DND-41 (cell line): ENCODE measurements at places on chromosomes 12 and 14.

DNA sequence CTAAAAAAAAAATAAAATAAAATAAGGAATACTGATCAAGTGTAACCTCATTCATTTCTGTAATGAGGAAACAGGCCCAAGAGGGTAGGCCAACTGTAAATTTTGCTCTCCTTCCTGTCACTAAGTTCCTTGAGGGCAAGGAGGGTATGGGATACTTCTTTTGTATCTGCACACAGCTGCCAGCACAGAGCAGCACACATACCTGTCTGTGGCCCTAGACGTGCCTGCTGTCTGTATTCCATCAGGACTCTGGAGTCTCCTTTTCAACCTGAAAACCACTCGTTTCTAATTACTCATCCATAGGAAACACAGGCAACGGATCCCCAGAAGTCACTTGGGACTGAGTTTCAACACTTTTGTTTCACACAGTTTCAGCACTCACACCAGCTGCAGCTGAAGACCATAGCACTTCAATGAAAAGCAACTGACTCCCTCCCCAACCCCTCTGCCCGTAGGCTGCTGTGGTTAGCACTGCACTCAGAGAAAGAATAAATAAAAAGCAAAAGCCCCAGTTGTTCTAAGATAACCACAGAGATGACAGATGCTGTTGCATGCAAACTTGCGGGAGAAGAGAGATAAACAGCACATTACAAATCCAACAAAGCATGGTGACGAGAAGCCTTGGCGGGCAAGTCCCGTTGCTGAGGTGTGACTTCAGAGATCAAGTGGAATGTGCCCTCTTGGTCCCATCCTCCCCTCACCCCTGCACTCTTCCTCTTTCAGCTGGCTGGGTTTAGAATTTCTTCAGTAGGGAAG is 24.9 kb downstream of the CRACR2A start:
- peak; percentile 87 for DNase-seq

DNA sequence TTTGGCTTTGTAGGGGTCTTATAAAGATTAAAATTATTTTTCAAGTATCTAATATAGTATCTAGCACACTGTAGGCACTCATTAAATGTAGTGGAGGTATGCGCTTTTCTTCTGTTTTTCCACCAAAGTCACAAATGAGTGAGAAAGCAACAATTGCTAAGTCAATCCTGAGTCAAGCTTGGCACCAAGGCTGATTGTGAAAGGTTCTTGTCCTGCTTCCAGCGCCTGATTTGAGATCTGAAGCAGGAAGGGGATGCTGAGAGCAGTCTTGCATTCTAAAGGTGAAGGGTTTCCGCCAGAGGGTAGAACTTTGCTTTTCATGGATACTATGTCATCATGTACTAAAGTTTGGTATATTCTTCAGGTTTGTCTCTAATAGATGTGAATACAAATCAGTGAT is 64.9 kb upstream of the DAAM1 start:
- no peak for DNase-seq

GRCh38 chr14:94617988-94618822 is 6.0 kb downstream of the SERPINA3 start:
- no peak for DNase-seq

DNA sequence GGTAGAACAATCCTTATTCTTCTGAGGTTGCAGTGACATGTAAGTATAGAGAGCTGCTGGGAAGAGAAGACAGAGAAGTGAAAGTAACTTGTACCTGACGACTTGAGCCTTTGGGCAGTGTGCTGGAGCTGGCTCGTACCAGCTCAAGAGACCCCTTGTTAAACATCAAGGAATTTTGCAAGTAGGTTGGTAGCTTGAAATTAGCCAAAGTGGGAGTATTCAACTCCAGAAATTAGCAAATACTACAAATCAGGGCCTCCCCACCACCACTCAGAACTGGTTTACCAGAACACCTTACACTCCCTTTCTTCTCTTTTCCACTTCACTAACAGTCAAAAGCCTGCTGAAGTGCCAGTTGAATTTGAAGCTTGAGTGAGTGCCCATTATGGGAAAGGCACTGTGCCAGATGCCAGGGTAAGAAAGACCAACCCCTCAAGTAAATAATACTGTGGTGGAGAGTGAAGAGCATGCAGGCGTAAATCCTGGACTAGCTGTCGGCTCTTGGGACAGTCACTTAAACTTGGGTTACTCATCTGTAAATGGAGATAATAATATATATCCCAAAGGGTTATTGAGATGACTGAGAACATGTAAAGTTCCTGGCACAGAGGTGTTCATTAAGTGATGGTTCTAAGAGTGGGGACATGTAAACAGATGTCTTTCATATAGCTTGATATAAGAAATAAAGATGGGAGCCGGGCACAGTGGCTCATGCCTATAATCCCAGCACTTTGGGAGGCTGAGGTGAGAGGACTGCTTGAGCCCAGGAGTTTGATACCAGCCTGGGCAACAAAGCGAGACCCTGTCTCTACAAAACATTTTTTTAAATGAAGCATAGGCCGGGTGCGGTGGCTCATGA is 27.0 kb upstream of the EID3 start:
- DNase-seq = no peak

GRCh38 chr12:131034631-131035244 is 81.0 kb downstream of the ADGRD1 start:
- no peak for DNase-seq

DNA sequence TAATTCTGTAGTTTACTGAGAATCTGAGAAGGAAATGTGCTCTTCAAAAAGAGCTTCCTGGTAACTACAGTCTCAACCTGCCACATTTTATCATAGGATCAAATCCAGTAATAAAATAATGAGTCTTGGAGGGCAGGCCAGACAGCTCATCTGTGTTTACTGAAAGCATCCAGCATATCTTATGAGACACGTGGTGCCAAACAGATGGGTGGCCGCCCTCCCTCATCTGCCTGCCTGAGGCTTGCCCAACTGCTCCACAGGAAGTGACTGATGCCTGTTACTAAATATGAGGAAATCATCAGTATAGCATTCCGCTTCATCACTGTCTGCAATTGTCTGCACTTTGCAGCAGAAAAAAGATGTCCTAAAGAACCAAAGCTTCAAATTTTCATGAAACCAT is 13.5 kb downstream of the DHRS7 start:
- DNase-seq = peak; percentile 86

DNA sequence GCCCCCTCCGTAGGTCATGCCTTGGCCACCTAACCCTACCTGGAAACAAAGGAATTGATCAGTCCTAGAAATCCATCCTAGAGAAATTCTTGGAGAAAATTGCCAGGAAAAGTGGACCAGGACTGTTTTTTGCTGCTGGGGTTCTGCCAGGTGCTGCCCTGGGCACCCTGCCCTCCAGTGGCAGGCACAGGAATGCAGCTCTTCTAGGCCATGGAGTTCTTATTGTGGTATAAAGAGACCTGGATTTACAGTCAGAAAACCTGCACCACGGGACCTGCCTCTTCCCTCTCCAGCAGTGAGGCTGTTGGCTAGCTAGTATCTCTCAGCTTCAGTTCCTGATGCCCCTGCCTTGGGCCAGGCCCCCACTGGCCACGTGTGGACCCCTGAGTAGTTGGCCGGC is 59.7 kb downstream of the SLC24A4 start:
- no peak for DNase-seq

DNA sequence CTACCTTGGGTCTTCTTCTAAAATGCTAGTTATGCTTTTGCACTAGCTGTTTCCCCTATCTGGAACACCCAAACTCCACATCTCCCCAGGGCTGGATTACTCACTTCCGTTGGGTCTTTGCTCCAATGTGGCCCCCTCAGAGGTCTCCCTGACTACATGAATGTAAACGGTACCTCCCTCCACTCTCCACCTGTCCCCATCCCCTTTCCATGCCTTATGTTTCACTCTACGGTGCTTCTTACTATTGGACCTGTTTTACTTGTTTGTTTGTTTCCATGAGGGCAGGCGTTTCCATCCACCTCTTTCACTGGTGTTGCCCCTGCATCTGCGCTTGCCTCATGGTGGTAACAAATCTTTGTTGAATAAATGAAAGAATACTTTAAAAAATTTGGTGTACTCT is 256.4 kb downstream of the SNAPC1 start:
- no peak for DNase-seq

DNA sequence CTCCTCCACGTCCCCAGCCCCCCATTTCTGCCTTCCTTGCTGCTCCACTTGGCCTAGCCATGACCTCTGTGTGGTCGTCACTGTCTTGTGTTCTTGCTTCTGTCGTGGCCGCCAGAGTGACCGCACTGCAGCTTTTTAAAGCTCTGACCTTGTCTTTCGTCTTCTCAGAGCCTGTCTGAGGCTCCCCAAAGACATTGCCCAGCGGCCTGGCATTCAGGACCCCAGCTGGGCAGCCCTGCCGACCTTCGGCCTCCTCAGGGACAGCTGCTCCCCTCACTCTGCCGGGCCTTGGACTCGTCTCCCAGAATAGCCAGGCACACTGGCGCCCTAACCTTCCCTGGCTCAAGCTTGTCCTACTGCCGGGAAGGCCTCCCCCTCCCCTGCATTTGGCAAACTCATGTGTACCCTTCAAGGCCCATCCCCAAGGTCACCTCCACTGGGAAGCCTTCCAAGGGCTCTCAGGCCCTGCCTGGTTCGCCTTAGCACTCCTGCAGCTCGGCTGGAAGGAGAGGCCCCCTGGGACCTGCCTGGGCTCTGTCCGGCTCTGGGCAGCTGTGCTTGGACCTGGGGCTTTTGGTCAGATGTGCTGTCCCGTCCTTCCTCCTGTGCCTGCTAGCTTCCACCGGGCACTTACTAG is 15.7 kb upstream of the DLK1 start:
- no peak for DNase-seq

DNA sequence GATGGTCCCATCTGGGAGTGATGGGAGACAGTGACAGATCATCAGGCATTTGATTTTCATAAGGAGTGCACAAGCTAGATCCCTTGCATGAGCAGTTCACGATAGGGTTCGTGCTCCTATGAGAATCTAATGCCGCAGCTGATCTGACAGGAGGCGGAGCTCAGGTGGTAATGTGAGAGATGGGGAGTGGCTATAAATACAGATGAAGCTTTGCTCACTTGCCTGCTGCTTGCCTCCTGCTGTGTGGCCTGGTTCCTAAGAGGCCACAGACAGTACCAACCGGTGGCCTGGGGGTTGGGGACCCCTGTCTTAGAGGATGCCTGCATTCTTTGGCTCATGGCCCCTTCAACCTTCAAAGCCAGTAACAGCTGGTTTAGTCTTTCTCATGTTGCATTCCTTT is 130.3 kb downstream of the PTPN11 start:
- no peak for DNase-seq

- no peak for DNase-seq
These were observed 5.8 kb downstream of the SLC48A1 start for GRCh38 chr12:47778881-47779280.

DNA sequence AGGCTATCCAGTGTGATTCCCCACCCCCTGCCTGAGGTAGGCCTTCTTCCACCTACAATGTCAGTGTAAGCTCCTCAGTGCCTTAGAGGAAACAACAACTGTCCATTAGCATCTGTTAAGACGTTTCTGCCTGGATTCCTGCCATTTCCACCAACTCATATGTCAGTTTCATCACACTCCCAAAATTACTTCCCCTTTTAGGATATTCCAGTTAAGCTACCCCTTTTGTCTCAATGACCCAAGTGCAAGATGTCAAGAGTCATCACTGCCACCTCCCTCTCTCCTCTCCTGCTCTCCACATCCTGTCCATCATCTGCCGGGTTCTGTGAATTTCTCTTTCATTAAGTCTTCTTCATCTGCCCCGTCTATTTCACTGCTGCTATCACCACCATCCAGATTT is 189.4 kb downstream of the DPF3 start:
- DNase-seq = no peak

DNA sequence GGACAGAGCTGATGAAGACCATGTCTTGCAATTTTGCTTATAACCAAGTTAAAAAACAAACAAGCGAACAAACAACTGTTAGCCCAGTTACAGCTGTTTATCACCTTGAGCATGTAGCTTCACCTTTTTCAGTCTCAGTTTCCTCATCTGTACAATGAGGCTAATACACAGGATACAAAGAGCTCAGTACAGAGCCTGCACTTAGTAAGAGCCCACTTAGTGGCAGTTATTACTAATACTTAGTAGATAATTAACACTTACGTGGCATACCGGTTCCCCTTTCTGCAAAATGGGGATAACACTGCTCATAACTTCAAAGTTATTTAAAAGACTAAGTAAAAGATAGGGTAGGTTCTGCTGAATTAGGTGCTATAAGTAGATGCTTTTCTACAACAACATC is 228.0 kb downstream of the MON2 start:
- DNase-seq = no peak
